ENCODE measurements at places on chromosomes 1 and 21.

- DNase-seq, result no peak
These were observed 75.2 kb upstream of the B3GALT5 start for GRCh38 chr21:39537571-39537970.

DNA sequence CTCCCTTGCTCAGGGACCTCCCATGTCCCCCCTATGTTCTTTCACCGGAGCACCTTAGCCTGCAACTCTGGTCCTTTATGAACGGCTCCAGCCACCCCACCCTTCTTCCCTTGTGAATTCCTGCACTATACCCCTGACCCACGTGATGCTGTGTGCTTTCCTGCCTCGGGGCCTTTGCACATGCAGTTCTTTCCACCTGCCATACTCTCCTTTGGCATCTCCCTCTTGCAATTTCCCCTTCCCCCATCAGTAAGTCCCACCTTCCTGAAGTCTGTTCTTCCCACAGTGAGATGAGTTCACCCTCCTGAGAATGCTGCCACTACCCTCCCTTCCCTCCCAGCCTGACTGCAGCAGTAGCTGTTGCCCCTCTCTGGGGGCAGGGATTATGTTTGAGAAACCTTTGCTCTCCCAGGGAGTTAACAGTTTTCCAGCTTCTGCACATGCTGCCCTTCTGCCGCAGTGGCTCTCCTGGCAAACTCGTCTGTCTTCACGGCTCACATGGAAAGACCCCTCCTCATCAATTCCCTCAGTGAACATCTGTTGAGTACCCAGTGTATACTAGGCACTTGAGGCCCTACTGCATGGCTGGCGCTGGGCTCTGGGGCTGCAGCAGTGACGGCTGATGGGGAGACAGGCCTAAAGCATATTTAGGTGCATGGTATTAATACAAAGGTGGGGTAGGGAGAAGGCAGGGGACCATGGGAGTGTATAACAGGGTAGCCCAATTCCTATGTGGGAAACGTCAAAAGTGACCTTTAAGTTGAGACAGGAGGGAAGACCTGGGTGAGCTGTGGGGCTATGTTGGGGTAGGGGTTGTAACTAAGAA is 9.7 kb downstream of the ZNF362 start:
- DNase-seq, result no peak

- peak; percentile 2 for DNase-seq
These were observed 788.4 kb upstream of the PRMT6 start for GRCh38 chr1:106268070-106268469.

DNA sequence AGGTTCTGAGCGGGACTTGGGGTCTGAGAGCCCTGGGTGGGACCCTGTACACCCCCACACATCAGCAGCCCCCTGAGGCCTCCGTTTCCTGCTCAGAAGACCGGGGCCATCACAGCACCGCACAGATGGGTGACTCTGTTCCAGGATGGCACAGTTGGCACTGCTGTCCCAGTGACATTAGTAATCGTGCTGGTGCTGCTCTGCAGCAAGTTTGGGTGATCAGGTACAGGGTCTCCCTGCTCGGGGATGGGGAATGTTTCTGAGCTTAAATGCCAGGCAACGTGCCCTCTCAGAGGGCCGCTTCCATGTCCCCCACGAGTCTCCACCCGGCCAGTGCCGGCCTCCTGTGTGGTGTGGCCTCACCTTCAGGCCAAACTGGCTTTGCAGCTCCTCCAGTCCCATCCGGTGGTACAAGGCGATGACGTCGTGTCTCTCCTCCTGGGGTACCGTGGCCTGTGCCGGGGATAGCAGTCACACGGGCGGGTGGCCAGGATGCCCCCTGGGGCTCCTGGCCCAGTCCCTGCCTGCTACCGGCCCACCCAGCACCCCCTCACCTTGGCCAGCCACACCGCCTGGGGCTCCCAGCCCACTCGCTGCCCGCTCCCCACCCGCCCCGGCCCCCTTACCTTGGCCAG is 17.1 kb downstream of the PRXL2B start:
- no peak for DNase-seq

GRCh38 chr1:15786581-15786980 is 20.9 kb downstream of the UQCRHL start:
- no peak for DNase-seq

GRCh38 chr1:29398431-29398830 is 162.1 kb downstream of the PTPRU start:
- no peak for DNase-seq

- no peak for DNase-seq
These were observed 75.8 kb downstream of the OBSCN start for GRCh38 chr1:228283476-228284147.

DNA sequence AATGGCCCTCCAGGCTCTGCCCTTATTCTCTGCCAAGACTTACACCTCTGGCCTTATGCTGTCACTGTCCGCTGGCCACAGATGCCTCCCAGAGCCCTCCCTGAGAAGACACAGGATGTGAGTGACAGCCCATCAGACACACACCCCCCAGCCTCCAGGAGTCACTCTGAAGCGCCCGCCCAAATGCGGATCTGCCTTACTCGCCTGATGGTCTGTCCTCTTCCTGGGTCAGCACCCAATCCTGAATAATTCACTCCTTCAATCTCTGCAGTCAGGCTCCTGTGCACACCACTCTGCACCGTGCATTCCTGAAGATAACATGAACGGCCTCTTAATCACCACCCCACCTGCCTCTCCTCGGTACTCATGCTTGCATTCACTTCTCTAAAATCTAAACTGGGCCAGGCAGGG is 14.7 kb downstream of the CLSTN1 start:
- DNase-seq, result no peak

GRCh38 chr1:81213279-81213678 is 587.5 kb upstream of the ADGRL2 start:
- DNase-seq, result no peak

- no peak for DNase-seq
These were observed 46.1 kb upstream of the ABCG1 start for GRCh38 chr21:42172596-42173483.

- no peak for DNase-seq
These were observed 188.0 kb downstream of the RERE start for GRCh38 chr1:8629241-8630091.

DNA sequence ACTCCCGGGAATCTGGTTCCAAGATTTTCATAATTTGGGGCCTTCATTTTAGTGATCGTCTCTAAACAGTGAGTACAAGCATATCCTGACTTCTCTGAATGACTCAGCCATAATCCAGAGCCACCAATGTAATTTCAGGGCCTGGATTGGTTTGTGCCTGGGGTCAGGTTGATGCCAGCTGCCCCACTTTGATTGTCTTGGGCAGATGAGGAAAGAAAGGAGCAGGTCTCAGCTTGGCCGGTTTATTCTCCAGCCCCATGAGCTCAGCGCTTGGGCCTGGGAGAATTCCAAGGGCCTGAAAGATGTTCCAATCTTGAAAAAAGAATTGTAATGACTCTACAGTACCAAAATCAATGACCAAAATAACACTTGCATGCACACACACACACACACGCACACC is 71.2 kb upstream of the ECE1 start:
- no peak for DNase-seq
